SK-MEL-5 (cell line): ENCODE measurements at places on chromosomes 1 and 21. TPM values are rescaled to one million over a fixed set of nuclear protein-coding genes. Genes with fewer than 3 reads are reported as not detected.

The DENND2C gene
- total RNA-seq: 0.74 and 1.1 TPM in 2 replicates

The HSD11B1 gene
- total RNA-seq: not detected in 2 replicates

The AXDND1 gene
- total RNA-seq: 0.48 TPM in 1 of 2 replicates, not detected in the other

The ID3 gene
- total RNA-seq: 23.5 and 37.3 TPM in 2 replicates

The FCRL5 gene
- not detected in 2 replicates for total RNA-seq

The FAM78B gene
- total RNA-seq: 3.1 and 4.5 TPM in 2 replicates

The PPIAL4G gene
- total RNA-seq: not detected in 2 replicates

The GJB3 gene
- total RNA-seq: not detected in 2 replicates

The DENND2D gene
- 3.0 and 3.5 TPM in 2 replicates for total RNA-seq

The HES3 gene
- not detected in 2 replicates for total RNA-seq

The PLA2G2F gene
- not detected in 2 replicates for total RNA-seq

- peak; percentile 55 for DNase-seq
Measured at GRCh38 chr21:43306911-43307676, 119.8 kb downstream of the SIK1 start.

DNA sequence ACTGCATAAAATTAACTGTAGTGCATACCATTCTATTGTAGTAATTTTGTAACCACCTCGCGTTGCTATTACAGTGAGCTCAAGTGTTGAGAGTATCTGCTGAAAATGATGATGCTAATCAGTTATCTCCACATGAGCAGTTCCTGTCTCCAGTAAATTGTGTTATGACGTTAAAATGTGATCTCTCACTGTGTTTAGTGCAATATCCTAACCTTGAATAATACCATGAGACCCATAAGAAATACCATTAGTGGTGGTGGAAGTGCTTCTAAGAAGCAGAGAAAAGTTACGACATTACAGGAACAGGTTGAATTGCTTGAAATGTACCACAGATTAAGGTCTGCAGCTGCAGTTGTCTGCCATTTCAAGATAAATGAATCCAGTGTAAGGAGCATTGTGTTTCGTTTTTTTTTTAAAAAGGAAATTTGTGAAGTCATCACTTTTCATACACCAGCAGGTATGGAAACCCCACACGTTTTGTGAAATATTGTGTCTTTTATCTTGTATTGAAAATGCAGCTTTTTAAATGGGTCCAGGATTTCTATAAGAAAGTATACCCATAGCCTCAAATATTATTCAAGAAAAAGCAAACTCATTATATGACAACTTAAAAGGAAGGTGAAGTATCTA is 72.5 kb downstream of the ANGPTL1 start:
- no peak for DNase-seq

DNA sequence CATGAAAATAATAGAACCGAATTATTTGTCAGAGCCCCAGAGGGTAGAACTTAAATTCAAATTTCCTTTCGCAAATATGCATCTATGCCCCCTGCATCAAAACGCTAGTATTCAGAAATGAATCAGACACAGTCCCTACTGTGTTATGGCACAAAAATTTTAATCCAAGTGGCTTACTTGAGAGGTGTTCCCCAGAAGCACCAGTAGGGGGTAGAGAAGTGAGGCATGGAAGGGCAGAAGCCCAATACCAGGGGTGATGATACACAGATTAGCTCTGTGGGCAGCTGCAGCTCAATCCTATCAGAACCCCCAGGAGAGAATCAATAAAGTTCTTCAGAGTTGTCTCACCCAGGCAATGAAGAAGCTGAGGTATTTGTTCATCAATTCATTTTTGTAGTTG is 342.2 kb downstream of the OMA1 start:
- DNase-seq: peak; percentile 32

- no peak for DNase-seq
Measured at GRCh38 chr1:95650631-95651030, 416.6 kb downstream of the RWDD3 start.

DNA sequence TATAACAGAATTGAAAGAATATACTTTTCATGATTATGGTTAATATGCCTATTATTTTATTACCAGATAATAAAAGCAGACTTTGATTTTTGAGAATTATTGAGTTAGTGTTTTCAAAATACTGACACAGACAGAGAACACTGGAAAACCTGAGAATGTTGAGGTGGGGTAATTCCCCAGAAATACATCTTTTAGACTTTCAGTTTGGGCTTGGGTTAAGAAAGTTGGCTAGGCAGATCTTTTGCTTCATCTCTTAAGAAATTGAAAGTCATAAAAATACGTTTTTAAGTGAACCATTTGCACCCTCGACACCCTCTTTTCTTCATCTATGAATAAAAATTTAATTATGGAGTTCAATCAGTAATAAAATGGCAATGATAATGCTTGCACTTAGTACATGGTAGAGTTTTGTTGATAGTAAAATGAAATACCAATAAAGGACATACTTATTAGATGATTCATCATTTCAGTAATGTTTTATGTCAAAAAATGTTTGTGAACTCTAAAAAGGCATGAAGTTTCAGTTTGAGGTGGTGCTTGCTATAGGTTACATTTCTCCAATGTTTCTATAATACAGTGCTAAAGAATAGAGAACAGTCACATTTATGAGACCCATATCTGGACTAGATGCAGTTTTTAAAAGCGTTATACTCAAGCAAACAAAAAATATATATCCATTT is 1.9 kb upstream of the SAMSN1 start:
- DNase-seq: no peak

- DNase-seq: no peak
Measured at GRCh38 chr21:38951095-38951730, 145.5 kb downstream of the ETS2 start.

GRCh38 chr1:73756817-73757216 is 441.2 kb downstream of the LRRIQ3 start:
- DNase-seq: no peak

DNA sequence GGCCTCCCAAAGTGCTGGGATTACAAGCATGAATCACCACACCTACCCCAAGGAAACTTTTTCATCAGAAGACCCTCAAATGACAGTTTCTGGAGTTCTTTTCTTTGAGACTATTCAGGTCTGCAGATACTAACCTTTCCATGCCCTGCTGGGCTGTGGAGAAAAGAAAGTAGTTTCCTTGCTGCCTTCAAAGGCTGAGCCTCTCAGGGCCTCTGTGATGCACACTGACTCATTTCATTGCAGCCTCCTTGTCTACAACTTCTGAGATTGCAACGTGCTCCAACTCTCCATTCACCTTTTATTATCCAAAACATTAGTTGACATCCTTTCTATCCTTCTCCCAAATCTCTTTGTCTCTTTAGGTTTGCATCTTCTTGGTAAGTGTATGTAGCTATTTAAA is 8.8 kb upstream of the SAMSN1 start:
- no peak for DNase-seq

DNA sequence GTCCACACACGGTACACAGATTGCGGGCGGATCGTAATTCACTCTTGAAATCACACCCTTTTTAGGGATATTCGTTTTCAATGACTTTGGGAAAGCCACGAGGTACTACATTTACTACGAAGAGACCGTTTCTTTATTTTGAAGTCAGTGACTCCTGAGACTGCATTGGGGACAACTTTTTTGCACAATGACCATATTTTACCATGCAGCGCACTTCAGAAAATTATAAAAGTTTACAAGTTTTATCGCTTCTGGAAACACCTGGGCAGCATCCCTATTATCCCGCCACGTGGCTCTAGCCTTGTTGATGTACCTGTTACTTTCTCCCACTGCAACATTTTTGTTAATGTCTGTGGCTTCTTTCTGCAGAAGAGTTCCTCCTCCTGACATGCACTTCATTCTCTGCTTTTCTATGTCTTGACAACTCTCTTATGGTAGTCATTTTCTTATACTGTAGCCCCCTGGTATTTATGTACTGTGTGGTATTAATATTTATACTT is 1.3 kb upstream of the AKT3 start:
- DNase-seq: no peak

- DNase-seq: no peak
Measured at GRCh38 chr1:175538442-175538841, 205.0 kb downstream of the TNR start.

DNA sequence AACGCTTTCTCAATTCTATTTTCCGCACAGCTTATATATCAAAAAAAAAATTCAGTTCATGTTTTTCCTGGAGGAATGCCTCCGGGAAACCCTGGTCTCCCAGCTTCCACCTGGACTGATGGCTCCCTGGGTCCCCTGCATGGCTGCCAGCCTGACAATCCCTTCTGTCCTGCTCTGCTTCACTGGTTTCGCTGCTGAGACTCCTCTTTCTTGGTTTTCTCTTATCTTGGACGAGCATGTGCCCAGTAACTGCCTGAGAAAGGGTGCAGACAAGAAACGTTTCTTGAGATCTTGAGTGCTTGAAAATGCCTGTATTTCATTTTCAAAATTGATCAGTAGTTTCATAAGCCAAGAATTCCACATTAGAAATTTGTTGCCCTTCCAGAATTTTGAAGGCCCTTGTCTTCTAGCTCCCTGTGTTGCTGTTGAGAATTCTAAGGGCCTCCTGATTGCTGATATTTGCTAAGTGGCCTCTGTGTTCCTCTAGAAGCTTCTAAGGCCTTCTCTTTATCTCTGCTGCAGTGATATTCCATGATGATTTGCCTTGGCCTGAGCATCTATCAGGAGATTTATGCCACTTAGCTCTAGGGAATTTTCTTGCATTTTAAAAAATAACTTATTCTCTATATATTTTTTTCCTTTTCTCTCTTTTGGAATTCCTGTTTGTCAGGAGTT is 44.7 kb downstream of the ETS2 start:
- DNase-seq: no peak

DNA sequence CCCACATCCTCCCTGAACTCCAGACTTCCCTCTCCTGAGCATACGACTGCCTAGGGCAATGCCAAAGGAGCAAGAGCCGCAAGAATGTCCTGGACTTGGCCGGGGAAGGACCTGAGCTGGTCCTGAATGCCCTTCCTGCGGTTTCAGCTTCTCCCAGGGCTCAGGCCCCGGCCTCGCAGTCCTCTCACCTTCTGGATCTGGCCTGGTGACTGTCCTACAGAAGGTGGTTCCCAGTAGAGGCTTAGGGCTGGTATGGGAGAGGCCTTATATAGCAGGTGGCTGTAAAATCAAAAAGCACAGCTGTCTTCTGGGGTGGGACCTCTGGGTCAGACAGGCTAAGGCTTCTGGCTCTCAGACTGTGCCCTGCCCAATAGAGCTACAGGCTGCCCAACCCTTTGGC is at the start of gene LYPD8:
LYPD8 (minus strand) TSS at position 243 of the 400 bp plus-strand sequence. CDS start 4,678 bp downstream, outside the sequence.
- DNase-seq: no peak

GRCh38 chr1:203049077-203049476 is 22.8 kb downstream of the PPFIA4 start:
- DNase-seq: no peak

DNA sequence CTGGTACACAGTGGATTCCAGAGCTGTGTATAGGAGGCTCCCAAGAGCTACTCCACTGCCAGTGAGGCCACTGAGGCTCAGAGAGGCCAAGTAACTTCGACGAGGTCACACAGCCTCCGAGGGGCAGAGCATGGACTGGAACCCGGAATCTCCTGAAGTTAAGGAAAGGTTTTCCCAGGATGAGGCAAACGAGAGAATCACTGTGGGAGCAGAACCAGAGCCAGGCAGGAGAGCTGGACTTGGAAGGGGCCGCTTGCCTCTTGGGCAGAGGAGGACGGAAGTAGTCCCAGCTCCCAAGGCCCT is 52.0 kb downstream of the GLIS1 start:
- DNase-seq: no peak

DNA sequence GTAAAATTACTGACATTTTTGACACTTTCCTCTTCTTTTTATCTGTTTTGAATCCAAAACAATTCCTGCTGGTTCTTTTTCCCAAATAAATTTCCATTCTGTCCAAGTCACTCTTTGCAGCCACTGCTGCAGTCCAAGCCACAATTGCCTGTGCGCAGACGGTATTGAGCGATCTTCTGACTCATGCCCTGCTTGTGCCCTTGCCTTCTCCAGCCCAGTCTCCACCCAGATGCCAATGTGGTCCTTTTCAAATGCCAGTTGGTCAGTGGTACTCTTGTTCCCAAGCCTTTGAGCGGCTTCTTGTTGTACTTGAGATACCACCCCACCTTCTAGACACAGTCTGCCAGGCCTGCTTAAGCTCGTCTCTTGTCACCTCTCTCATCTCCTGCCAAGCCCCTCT is 78.9 kb downstream of the CAMTA1 start:
- DNase-seq: no peak

DNA sequence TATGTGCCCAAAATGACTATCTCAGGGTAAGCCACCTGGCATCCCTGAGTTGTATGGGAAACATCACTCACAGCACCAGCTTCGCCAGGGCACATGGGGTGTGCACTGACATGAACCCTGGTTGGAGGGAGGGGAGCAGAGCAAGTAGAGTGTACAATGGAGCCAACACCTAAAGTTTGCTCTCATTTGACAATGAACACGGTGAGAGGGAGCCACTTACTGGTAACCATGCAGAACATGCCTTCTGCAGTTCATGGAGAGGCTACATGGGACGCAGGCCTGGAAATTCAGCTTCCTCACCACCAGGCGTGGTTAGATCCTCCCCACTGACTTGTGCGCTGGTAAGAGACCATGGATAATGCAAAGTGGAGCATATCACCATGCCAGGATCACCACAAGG is 10.0 kb upstream of the CPLANE2 start:
- DNase-seq: no peak

- DNase-seq: no peak
Measured at GRCh38 chr1:242535986-242536385, 11.5 kb upstream of the PLD5 start.

- no peak for DNase-seq
Measured at GRCh38 chr1:3314491-3315381, 139.7 kb upstream of the ARHGEF16 start.

DNA sequence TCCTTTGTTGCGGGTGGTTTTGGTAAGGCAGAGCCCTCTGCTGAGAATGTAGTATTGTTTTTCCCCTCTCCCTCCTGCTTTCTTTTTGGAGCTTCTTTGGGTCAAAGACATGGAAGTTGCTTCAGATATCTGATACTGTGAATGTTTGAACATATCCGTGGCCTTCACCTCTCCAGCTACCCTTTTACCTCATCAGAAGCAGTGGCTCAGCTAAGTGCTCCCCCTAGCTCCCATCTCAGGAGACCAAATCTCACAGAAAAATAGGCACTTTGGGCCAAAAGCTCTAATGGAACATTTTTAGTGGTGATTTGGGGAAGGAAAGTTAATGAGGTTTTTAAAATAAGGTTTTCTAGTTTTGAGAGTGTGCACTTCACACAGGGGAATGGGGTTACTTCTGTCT is 6.3 kb downstream of the TMEM200B start:
- peak; percentile 8 for DNase-seq

GRCh38 chr1:156704166-156704711 is 1.1 kb downstream of the CRABP2 start:
- DNase-seq: no peak

- no peak for DNase-seq
Measured at GRCh38 chr1:201955729-201956143, 433 bp downstream of the TIMM17A start.
